IMR-90 (cell line): ENCODE measurements at places on chromosomes 2 and 18. TPM values are rescaled to one million over a fixed set of nuclear protein-coding genes. Genes with fewer than 3 reads are reported as not detected.

DNA sequence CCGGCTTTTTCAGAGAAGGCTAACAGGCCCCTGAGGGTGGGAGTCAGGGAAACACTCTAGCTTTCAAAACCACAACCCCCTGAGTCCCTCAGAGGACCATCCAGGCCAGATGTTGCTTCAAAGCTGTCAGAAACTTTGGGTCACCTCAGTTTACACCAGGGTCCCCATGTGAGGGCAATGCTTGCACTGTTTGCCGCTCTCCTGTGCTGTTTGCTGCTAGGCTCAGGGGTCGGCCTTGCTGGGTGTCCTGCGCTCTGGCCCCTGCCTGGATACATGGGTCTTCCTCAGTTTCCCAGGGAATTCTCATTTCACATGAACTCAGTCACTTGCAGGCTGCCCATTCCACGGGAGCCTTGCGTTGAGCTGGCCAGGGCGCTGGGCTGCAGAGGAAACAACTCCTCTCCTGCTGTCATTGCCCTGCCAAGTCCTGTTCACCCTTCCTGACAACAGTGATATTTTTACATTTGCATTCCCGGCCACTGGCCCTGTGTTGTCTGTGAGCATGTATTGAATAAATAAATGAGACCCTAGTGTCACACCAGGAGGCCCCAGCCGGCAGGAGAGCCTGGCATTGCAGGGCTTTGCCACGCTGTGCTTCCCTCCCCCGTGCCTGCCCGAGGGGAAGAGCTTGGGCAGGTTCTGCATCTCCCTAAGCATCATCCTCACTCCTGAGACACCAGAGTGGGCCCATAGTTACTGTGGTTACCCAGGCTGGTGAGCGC is 73.2 kb upstream of the RAB6C start:
- no peak for DNase-seq

GRCh38 chr18:23316988-23317387 is 136.1 kb upstream of the RIOK3 start:
- no peak for DNase-seq

The RTP5 gene
- total RNA-seq = not detected in 2 replicates

The NDUFB3 gene
- total RNA-seq = 41.0 and 105 TPM in 2 replicates

The NOP58 gene
- total RNA-seq = 45.3 and 117 TPM in 2 replicates

- no peak for DNase-seq
Observed at GRCh38 chr18:52342456-52342855, 2.5 kb downstream of the DCC start.

DNA sequence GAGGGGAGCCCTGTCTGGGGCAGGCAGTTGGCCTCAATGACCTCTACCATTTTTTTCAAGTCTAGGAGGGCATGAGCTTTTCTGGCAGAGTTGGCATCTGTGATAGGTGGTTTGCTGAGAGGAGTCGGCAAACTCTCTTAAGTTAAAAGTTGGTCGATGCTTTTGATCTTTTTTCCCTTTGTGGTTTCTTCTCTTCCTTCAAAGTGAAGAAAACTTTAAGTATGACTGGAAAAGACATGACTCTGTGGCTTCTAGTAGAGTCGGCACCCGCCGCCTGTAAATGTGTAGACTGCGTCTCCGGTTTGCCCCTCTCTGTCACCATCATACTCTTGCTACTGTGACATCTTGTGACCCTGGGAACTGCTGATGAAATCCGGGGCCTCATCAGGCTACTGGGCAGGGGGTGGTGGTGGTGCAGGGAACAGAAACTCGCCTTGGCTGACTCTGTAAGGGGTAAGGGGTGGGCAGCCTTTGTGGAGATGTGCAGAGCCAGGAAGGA is 21.1 kb downstream of the INPP5D start:
- no peak for DNase-seq

The ASPRV1 gene
- total RNA-seq = 0.18 and 0.28 TPM in 2 replicates

GRCh38 chr18:37407571-37407970 is 158.0 kb downstream of the CELF4 start:
- no peak for DNase-seq

DNA sequence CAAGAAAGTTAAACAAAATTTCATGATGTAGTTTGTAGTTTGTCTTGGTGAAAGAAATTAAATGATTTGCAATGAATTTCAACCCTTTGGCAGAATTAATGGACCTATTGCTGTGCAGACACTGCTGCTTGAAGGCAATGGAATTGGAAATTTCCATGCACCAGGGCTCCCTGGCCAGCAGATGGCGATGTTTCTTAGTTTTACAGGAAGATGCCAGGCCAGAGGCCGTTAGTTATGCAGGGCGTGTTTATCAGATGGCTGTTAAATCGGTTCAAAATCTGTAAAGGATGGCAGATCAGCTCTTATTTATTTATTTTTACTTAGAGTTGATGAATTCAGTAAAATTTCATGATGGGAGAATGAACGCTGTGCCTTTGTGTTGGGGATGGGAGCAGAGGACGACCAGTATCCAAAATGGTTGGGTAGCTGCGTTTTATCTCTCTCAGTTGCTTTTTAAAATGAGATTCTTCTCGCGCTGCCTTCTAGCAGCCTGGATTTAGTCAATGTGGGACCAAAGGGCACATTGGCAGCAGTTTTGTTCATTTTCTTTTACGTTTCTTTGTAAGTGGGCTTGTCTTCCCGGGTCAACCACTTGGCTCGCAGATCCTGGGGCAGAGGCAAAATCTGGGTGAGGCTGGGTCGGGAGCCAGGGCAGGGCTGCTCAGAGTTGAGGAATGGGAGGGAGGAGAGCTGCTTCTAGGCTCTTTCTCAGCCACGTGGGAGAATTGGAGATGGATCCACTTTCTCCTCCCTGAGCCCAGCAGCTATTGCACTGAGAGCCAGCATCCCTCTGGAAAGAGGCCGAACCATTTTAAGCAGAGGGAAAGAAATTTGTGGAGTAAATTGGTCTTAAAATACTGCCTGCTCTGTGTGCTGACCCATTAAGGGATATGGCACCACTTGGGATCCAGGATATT is 344.0 kb downstream of the PIK3C3 start:
- peak; percentile 66 for DNase-seq

The LIMS1 gene
- 125 and 131 TPM in 2 replicates for total RNA-seq

GRCh38 chr2:37489041-37489456 is 144.6 kb downstream of the QPCT start:
- peak; percentile 12 for DNase-seq

- no peak for DNase-seq
Observed at GRCh38 chr18:31185186-31185950, 22.7 kb upstream of the DSC1 start.

- DNase-seq = no peak
Observed at GRCh38 chr2:218583983-218584850, 15.6 kb downstream of the CNOT9 start.

DNA sequence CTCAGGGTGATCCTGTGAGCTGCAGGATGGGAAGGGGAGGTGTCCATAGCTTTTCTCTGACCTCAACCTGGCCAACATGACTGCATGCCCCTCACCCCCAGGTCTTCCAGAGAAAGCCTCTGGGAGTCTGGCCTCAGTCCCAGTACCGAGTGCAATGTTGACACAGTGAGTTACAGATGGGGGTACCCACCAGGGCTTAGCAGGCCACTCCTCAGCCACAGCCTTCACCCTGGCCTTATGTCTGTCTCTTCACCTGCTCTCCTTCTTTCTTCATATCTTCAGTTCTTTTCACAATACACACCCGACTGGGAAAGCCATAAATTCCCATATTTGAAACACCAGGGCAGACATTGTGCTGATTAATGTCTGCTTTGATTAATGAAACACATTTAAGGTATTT is 33.5 kb downstream of the AOX1 start:
- DNase-seq = peak; percentile 42

The UGT1A10 gene
- total RNA-seq = not detected in 2 replicates

DNA sequence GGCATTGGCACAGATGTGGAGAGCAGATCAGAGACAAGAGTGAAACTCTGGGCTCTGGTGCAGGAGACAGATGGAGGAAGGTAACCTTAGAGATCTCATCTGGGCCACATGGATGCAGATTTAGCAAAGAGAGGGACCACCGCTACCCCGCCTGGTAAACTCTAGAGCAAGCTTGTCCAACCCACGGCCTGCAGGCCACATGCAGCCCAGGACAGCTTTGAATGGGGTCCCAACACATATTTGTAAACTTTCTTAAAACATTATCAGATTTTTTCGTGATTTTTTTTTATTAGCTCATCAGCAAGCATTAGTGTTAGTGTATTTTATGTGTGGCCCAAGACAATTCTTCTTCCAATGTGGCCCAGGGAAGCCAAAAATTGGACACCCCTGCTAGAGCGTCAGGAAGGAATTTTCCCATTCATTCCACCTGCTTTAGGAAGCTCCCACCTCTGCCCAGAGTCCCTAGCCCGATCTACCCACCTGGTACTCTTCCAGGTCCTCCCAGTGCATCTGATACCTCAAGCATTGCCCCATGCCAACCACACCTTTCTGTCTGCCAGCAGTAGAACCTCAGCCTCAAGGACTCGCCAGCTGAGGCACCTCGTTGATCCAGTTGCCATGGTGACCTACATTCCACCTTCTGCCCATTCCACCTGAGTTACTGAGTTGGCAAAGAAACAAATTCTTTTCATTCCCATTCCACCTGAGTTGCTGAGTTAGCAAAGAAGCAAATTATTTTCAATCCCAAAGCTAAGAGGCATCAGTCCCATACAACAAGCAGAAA is at the start of gene CIB4:
Gene CIB4 (minus strand): TSS at position 586 of the 784 bp plus-strand sequence. CDS start 52 bp downstream, at position 534.
- no peak for DNase-seq
